Tibial artery (tissue), 4 donors: ENCODE measurements at places on chromosomes 2 and 18.

- no peak for DNase-seq
Observed at GRCh38 chr18:63043516-63043915, 276.1 kb downstream of the BCL2 start.

DNA sequence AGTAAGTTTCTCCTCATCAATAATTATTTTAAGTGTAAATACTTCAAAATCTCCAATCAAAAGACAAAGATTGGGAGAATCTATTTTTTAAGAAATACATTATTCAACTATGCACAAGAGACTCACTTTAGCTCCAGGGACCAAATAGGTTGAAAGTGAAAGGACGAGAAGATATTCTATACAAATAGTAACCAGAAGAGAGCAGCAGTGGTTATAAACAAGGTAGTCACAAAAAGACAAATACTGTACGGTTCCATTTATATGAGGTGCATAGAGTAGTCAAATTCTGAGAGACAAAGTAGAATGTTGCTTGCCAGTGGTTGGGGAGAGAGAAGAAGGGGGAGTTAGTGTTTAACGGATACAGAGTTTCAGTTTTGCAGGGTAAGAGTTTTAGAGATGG lies 69.8 kb downstream of the POU3F3 start:
- no peak for DNase-seq

DNA sequence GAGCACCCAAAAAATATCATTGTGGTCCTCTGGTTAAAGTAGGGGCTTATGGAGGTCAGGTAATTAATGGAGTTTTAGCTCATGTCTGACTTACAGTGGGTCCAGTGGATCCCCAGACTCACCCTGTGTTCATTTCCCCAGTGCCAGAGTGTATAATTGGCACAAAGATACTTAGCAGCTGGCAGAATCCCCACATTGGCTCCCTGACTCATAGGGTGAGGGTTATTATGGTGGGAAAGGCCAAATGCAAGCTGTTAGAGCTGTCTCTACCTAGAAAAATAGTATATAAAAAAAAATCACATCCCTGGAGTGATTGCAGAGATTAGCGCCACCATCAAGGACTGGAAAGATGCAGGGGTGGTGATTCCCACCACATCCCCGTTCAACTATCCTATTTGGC lies 1067.6 kb upstream of the ACVR2A start:
- no peak for DNase-seq

DNA sequence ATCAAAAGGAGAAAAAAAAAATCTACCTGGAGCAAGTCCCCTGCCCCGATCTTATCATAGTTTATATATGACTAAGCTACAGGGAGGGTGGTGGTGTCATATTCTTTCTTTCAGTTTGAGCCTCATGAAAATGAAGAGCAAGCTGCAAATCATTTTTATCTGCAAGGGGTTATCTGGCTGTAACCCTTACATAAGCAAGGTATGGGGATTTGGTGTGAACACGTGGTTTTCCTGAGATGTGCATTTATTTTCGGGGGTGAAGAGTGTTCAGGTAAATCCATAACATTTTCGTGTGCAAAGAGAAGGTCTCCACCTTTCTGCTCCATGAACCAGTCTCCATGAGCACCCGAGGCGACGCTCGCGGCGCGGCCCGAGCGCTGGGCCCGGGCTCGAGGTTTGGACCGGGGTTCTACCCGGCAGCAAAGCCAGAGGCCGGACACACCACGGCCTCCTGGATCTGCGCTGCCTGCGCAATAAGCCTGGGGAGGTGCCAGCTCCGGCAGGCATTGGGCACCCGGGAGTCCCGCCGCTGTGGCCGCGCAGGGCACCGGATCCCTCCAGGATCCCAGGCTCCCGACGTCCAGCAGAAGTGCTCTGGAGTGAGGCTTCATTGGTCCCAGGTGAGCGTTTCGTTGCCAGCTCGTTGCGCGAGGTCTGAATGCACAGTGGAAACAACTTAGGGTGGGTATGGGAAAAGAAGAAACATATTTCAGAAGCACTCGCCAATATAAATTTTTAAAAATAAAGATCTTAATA lies 36.1 kb upstream of the GPD2 start:
- peak; percentile 95 for DNase-seq

GRCh38 chr2:204576362-204576979 lies 31.2 kb downstream of the PARD3B start:
- no peak for DNase-seq

DNA sequence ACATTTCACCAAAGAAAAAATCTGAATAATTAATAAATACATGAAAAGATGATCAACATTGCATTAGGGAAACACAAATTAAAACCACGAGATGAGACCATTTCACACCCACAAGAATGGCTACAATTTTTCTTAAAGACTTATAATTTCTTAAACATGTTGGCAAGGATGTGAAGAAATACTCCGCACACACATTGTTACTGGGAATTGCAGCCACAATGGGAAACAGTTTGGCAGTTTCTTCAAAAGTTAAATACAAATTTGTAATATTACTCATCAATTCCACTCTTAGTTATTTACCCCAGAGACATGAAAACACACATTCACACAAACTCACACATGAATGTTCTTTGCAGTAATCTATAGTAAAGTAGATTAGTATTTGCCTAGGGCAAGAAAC lies 363.3 kb upstream of the SMIM21 start:
- no peak for DNase-seq

DNA sequence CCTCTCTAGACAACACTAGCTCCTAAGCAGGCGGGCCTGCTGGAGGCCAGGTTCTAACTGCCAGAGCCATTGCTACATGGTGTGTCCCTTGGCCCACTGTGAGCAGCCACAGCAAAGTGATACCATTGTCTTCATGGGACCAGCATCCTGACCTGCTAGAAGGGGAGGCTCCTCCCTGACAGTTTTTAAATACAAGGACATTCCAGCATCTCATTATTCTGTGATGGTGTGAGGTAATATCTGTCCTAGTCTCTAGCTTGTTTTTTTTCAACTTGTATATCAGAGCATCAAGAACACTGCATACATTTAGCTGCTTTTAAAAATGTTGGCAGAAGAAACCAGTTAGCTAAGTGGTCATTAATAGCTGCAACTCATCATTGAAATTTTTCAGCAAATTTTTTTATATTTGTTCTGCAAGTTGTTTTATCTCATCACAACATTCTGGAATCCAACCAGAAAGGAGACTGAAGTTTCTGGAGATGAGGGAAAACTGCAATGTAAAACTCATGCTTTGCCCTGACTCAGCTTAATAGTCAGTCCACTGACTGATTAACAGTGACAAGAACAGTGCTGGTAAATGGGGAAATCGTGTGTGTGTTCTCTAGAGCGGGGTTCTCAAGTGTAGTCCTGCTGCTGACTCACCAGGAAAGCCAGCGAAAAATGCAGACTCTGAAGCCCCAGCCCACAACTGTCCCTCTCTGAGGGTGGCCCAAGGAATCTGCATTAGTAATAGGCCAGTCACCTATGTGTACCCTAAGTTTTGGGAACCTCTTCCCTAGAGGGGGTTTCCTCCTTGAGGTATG lies 17.8 kb downstream of the MAPRE3 start:
- no peak for DNase-seq

DNA sequence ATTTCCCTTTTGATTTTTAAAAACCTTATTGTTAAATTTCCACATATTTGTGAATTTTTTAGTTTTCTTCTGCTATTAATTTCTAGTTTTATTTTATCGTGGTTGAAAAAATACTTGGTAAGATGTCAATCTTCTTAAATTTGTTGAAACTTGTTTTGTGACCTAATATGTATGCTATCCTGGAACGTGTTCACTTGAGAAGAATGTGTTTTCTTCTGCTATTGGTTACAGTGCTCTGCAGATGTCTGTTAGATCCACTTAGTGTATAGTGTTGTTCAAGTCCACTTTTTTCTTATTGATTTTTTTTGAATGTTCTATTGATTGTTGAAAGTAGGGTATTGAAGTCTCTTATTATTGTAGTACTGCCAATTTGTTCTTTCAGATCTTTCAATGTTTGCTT lies 116.5 kb upstream of the NETO1 start:
- no peak for DNase-seq

- DNase-seq, result no peak
Observed at GRCh38 chr2:212935752-212936151, 215.7 kb downstream of the IKZF2 start.

- DNase-seq, result no peak
Observed at GRCh38 chr2:195006856-195007255, 650.2 kb upstream of the SLC39A10 start.

DNA sequence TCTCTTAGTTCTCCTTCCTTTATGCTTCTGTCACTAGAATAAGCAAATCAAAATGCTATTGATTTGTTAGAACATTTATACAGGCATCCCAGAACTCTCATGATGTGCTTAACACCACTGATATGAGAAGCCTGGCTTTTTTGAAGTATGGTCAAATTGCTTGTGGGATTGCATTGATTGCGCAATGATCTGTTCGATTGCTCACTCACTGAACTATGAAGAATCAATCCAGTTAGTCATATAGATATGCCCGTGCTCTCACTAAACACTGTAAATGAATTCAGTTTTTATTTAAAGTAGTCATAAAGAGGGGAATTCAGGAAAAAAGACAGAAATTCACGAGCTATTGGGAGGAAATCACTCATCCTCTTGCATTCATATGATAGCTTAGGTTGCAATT lies 1237.8 kb downstream of the SUCLG1 start:
- DNase-seq, result no peak

DNA sequence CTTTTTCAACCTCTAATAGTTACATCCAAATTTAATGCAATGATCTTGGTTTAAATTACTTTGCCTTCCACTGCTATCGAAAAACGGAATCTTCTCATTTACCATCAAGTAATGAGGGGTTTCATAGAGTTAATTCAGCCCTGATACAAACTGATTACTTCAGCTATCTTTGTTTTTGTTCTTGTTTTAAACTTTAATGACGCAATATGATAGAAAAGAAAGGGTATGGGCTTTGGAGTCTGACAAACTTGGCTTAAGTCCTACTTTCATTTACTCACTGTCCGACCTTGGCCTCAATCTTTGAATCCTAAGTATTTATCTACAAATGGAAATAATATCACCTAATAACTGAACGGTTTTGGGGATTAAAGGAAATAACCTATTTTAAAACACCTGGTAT lies 16.1 kb downstream of the ADAM17 start:
- no peak for DNase-seq

DNA sequence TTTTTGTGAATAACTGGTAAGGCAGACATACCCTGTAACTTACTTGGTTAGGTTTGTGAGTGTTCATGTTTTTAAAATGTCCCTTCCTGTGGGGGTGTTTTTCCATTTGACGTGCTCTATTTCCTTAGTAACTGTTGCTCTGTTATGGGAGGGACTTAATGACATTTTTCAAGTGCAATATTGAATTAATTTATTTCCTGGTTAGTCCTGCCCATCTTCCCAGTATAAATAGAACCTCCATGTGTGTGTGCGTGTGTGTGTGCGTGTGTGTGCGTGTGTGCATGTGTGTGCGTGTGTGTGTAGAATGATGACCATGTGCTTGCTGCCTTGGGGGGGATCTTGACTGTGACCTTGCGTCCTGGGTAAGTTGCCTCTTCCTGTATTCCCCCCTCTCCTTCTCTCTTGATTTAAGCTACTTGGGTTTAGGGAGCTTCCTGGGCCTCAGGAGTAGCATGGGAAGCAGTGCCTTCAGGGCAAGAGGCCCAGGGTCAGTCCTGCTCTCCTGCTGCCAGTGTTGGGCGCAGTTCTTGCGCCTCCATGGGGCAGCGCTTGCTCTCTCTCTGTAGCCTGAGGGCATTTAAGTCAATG lies 163.9 kb downstream of the LDLRAD4 start:
- no peak for DNase-seq

DNA sequence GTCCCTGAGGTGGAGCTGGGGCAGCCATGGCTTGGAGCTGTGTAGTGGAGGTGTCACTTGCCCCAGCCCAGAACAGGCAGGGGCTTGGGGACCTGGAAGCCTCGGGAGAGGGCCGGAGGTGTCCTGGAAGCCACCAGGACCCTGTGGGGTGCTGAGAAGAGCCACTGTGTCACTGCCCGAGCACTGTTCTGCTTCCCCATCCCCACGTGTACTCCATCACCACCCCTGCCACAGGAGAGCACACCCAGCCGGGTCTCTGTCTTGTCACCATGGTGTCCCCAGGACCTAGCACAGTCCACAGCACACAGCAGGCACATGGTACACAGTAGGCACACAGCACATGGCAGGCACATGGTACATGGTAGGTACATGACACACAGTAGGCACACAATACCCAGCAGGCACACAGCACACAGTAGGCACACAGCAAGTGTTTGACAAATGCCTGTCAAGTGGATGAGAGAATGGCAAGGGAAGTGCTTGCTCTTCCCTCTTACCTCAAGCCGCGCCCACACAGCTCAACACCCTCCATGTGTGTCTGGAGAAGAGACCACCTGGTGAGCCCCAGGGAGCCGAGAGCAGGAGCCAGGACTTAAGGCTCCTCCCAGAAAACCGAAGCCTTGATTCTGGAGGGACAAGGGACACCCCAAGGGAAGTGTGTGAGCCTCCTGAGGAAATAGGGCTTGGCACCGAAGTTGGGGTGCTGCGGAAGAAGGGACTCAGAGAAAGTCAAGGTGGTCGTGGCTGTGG lies 13.3 kb downstream of the MBP start:
- no peak for DNase-seq

DNA sequence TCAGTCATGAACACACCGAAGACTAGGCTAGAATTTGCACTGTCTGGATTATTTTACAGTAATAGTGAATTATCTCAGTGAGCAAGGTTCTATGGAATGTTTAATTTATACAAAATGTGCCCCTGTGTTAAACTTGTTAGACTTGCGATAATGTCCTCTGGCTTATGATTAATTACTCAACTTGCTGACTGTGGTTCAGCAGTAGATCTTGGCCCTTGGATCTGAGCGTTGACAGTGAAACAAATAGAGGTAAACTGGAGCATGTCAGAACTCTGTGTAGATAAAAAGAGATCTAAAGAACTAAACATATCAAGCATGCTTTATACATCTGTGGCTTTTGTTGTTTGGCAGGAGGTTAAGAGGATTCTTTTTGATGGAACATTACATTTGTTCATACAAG lies 407.6 kb downstream of the DSEL start:
- DNase-seq, result no peak

GRCh38 chr2:180933332-180933731 lies 47.1 kb upstream of the UBE2E3 start:
- DNase-seq, result no peak

GRCh38 chr2:239060676-239061075 lies 212.8 kb downstream of the TWIST2 start:
- no peak for DNase-seq

DNA sequence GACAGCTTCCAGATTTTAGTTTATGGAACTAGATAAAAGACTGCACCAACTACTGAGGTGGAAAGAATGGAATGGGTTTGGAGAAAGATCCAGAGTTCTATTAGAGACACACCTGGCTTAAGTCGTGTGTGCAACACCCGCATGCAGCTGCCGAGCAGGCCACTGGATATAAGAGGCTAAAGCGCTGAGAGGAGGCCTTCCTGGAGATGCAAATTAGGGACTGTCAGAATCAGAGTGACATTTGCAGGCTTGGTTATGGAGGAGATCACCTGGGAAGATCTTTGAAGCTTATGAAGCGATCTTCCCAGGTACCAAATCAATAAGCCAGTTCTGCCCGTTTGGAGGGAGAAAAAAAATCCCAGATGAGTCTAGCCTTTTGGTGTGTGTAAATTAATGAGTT lies 30.4 kb upstream of the KLHL29 start:
- DNase-seq, result no peak

- peak; percentile 75 for DNase-seq
Observed at GRCh38 chr2:145157741-145158591, 638.0 kb upstream of the ZEB2 start.
